AG09309 (cell line): ENCODE measurements at places on chromosomes 2 and 18.

DNA sequence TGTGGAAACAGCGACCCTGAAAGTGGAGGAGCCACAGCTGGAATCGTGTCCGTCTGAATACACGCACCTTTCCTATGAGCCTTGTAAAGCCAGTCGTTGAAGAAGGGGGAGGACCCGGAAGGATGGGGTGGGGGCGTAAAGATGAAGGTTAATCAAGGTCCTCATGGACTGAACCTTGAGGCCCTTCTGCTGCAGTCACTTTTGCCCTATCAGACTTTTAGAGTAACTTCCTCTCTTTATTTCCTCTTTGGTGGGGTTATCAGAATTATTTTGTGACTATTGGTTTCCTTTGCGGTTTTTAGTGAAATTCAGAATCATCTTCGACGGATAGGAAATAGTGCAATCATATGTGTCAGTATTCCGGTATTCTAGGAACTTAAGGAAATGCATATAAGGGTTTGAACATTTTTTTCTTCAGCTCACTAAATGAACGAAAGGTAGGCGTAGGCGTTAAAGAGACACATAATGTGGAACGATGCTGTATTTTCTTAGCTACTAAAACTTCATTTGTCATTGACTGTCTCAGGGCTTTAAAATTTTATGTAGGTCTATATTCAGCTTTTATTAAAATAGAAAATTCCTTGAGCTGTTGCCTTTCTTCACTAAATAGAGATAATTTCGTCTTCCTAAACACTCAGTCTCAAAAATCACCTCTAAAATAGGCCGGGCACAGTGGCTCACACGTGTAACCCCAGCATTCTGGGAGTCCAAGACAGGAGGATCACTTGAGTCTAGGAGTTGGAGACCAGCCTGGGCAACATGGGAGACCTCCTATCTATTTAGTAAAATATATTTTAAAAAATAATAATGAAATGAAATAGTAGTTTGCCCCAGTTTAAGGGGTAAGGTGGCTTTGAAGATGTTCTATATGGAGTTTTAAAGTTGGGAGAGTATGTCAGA is 1.4 kb upstream of the YES1 start:
- no peak for DNase-seq

GRCh38 chr2:55415300-55415699 is 4.4 kb downstream of the CCDC88A start:
- DNase-seq = no peak

- no peak for DNase-seq
Observed at GRCh38 chr2:46811379-46812310, 104.0 kb downstream of the MCFD2 start.

DNA sequence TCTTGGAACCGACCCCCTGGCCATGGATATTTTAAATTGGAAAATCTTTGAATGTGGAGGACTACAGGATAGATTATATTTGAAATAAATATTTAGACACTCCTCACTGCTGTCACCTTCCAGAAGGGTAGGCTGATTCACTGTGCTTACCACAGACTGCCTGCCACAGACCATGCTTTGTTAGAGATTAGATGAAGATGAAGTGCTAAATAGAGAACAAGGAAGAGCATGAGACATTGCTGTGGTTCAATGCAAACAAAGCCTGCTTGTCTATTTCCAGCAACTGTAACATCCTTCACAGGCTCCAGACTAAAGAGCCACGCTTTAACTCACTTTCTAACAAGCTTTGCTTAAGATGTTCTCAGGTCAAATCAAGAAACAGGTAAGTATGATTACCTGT is 81.0 kb upstream of the TMEM17 start:
- DNase-seq = no peak

DNA sequence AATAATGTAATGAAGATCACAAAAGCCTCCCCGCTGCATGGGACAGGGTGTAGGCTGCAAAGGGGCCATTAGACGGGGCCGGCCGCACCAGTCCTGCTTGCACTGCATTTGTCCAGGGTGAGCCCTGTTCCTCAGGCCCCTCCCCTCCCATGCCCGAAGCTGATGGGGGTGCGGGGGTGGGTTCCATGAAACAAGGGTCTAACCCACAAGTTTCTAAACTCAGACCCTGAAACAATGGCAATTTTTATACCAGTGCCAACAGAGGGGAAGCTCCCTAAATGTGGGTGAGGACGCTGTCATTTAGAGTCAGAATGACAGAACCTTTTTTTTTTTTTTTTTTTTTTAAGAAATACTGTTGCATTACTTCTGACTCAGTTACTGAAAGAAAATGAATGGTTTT is 39.7 kb downstream of the HS6ST1 start:
- DNase-seq = no peak

- no peak for DNase-seq
Observed at GRCh38 chr2:3039188-3040065, 338.2 kb downstream of the EIPR1 start.

- DNase-seq = no peak
Observed at GRCh38 chr18:365651-366050, 97.8 kb upstream of the THOC1 start.

GRCh38 chr2:191030521-191031154 is 16.7 kb upstream of the STAT1 start:
- DNase-seq = no peak

GRCh38 chr18:44290366-44290977 is 390.2 kb upstream of the SETBP1 start:
- no peak for DNase-seq

DNA sequence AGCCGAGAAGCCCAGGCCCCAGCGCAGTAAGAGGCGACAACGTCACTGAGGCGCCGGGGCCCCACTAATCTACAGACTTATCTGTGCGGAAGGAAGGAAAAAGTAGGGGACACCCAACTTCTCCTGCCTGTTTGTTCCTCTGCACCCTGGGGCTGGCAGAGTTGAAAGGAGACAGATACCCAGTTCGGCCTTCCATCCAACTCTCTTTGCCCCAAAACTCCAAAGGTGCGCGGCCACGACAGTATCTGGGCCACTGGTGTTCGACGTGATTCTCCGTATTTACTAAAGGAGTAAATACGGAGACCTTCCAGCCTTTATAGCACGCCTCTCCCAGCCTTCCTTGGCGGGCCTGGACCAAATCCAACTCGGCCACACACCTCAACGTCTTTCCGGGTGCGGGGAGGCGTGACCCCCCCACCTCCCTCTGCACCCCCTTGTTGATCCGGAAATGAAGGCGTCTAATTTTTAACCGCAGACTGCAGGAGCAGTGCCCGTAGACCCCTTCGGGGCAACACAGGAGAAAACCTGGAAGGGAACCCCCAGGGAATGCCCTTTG is 1.6 kb downstream of the SMAD7 start:
- DNase-seq = no peak

GRCh38 chr2:6947929-6948676 is 30.9 kb downstream of the RNF144A start:
- DNase-seq = no peak

DNA sequence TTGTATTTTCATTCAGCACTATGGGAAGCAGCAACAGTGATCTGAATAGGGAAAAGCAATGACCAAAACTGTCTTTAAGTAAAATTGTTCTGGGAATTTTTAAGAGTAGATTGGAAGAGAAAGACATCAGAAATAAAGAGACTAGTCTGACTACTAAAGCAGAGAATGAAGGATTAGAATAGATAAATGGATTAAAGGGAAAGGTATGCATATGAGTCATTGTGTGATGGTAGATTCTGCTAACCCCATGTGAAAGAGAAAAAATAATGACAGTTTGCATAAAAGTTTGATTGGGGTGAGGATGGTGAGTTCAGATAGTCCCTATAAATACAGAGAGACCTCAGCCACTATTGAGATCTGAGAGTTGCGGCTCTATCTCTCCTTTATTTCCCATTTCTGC is 139.6 kb upstream of the DCC start:
- no peak for DNase-seq

- DNase-seq = peak; percentile 79
Observed at GRCh38 chr18:13447621-13448334, 229.2 kb downstream of the LDLRAD4 start.

- no peak for DNase-seq
Observed at GRCh38 chr18:25704071-25704470, 352.1 kb upstream of the ZNF521 start.

DNA sequence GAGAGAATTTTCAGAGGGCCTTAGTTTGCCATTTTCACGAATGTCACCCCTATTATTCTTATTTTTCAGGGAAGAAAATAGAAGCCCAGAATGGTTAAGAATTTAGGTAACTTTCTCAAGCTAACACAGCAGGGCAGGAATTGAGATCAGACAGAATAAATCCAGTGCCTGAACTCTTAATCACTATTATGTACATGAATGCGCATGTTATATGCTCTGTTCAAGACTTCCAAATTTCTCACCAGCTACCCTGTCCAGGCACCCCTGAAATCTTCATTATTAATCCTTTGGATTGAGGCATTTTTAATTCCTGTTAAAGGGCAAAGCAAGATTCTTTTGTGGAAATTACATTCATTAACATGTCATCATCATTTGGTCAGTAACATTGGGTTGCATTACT is 218.4 kb downstream of the ACTR3 start:
- DNase-seq = no peak

DNA sequence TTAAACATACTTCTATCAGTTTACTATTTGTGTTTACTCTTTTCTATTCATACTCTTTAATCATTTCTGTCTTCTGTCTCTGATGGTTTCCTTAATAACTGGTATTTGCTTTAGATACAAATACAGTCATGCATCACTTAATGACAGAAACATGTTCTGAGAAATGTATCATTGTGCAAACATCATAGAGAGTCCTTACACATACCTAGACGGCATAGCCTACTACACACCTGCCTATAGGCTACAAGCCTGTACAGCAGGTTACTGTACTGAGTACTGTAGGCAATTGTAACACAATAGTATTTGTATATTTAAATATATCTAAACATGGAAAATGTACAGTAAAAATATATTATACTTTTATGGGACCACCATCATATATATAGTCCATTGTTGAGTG is 36.3 kb downstream of the VSNL1 start:
- DNase-seq = no peak

- DNase-seq = no peak
Observed at GRCh38 chr2:241741016-241741415, 6.6 kb downstream of the D2HGDH start.

- DNase-seq = no peak
Observed at GRCh38 chr2:86027196-86027921, 78.3 kb downstream of the POLR1A start.

- DNase-seq = no peak
Observed at GRCh38 chr2:28367667-28368356, 24.8 kb upstream of the FOSL2 start.

DNA sequence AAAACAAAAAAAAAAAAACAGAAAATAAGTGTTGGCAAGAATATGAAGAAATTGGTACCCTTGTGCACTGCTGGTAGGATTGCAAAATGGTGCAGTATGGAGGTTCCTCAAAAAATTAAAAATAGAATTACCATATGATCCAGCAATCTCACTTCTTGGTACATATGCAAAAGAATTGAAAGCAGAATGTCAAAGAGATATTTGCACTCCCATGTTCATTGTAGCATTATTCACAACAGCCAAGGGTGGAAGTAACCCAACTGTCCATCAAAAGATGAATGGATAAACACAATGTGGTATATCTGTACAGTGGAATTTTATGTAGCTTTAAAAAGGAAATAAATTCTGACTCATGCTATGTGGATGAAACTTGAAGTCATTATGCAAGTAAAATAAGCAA is 72.8 kb upstream of the POU3F3 start:
- no peak for DNase-seq

GRCh38 chr2:225493420-225494099 is 94.0 kb downstream of the NYAP2 start:
- DNase-seq = no peak

DNA sequence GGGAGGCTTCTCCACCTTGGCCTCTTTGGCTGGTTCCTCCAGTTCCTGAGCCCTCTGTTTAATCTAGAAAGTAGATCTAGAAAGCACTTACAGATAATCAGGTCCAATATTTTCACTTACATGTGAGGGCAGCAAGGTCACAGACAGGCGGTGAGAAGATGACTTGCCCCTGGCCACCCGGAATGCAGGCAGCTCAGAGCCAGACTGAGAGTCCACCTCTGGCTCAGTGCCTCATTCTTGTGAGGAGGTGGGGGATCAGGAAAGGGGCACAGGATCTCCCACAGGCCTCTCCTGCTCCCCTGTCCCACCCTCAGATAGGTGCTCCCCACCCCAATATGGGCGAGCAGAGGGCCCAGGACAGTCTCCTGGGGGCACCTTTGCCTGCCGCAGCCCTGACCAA is 5.8 kb downstream of the WNT6 start:
- no peak for DNase-seq

GRCh38 chr2:176325732-176326131 is 56.5 kb downstream of the MTX2 start:
- DNase-seq = no peak

GRCh38 chr2:25085761-25086560 is 44.1 kb downstream of the EFR3B start:
- DNase-seq = no peak

DNA sequence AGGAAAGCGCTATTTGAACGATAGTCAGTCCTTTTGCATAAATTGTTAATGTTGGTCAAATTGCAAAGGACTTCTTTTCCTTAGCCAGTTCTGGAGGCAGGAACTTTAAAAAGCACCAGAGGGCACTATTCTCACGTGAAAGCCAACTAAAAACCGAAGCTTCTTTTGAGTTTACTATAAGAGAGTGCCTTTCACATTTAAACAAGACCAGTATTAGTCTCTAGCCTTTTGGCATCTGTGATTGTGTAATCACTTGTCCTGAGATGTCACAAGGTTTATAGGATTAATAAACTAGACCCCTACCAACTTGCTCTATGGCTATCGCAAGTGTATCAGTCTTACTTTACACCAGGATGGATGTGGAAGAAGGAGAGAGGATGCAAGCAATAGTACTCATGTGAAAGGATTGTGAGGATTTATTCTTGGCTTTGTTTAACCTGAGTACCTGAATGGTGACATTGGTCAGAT is 14.4 kb upstream of the STAT4 start:
- no peak for DNase-seq

DNA sequence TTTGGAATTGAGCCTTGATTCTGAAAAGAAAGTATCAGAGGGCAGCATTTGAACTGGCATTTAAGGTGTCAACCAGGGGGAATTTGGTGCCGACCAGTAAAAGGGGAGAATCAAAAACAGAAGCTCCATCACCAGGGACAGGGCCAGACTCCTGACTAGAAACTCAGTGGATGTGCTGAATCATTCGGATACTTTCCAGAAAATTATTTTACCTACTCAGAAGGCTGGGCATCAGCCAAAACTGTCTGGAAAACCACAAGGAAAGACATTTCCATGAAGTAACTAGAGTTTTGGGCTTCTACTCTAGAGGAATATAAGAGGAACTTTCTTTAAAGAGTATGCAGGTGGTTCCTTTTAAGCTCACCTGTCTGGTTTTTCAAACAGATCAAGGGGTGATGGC is 756.6 kb downstream of the RNF144A start:
- DNase-seq = peak; percentile 27

GRCh38 chr2:13121096-13121495 is 404.4 kb downstream of the TRIB2 start:
- no peak for DNase-seq

- DNase-seq = no peak
Observed at GRCh38 chr2:172084395-172084644, 987 bp upstream of the DLX1 start.

DNA sequence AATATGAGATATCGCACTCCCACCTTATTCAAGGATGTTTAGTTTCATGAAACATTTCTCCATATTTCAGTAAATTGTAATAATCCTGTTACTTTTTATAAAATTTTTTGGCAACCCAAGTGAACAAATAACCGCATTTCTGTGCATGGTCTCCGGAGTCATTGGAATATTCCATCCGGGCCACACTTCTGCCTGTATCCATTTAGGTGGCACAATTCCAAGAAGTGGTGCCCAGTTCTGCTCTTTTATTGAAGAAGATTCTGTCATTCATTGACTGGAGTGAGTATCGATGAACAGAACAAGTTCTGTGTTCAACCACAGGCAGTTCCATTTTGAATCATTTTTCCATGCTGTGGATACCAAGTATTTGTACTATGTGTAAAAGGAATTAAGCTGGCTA is 26.6 kb upstream of the ICOS start:
- no peak for DNase-seq
